NCI-H1048 (cell line): ENCODE measurements at places on chromosomes 6 and 20.
A peak's percentile ranks its signal among the peaks of the same experiment; 100 is the strongest.

GRCh38 chr6:13508711-13509705 lies 21.6 kb upstream of the GFOD1 start:
- no peak for DNase-seq

GRCh38 chr6:79436241-79436640 lies 101.0 kb downstream of the LCA5 start:
- DNase-seq: no peak

- DNase-seq: peak; percentile 10
These were observed 604.1 kb upstream of the POU3F2 start for GRCh38 chr6:98230250-98230649.

- DNase-seq: no peak
These were observed 20.3 kb upstream of the GTF3C6 start for GRCh38 chr6:110938171-110938570.

GRCh38 chr20:24590178-24590982 lies 121.0 kb downstream of the SYNDIG1 start:
- no peak for DNase-seq

- no peak for DNase-seq
These were observed 10.6 kb downstream of the HCRTR2 start for GRCh38 chr6:55184782-55185530.

GRCh38 chr20:3826420-3826819 lies 6.1 kb downstream of the AP5S1 start:
- no peak for DNase-seq

DNA sequence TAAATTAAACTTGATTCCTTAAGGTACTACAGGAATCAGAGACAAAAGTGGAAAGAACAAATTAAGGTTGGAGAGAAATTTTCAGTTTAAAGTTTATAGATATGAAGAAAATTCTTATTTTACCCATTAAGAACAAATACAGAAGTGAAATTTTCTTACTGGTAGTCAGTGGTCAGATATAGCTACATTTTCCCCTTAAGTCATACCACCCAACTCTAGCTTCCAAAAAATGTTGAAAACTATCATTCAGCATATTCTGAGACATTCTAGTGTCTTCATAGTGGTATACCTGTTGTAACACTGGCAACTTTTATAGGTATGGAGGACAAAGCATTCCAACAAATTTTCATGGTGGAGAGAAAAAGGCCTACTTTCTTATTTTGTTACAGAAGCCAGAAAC lies 15.6 kb upstream of the SUMO4 start:
- no peak for DNase-seq

- no peak for DNase-seq
These were observed 199.6 kb downstream of the TTLL2 start for GRCh38 chr6:167524261-167525111.

DNA sequence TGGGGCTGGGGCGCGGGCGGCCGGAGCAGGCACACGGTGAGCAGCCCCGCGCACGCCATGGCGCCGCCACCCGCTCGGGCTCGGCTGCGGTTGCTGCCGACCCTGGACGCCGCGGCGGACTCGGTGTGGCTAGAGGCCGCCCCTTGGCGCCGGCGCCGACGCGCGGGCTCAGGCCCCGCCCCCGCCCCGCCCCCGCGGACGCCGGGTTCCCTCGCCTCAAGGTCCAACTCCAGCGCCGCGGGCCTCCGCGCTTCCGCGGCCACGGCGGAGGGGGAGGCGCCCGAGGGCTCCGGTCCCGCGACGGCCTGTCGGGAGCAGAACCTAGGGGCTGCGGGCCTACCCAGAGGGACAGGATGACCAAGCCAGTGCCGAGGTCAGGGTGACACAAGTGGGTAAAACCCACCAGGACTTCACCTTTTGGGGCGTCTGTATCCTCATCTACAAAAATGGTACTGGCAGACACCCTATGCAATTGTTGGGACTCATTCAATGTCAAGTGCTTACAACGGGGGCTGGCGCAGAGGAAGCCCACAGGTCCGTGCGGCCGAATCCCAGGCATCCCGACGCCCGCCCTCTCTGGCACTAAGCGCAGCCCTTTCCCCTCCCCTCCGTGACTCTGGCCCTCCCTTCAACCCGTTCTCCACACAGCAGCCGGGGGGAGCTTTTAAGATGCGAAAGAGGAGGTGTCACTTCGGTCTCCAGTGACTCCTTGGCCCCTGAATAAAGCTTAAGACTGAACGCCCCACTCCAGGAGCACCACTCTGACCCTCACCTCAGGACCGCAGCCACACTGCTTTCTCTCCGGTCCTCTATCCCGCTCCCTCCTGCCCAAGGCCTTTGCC lies at the start of gene NECAB3:
Gene NECAB3 (minus strand): TSS at position 135 of the 842 bp plus-strand sequence. CDS start 76 bp downstream, at position 59.
- peak; percentile 44 for DNase-seq

DNA sequence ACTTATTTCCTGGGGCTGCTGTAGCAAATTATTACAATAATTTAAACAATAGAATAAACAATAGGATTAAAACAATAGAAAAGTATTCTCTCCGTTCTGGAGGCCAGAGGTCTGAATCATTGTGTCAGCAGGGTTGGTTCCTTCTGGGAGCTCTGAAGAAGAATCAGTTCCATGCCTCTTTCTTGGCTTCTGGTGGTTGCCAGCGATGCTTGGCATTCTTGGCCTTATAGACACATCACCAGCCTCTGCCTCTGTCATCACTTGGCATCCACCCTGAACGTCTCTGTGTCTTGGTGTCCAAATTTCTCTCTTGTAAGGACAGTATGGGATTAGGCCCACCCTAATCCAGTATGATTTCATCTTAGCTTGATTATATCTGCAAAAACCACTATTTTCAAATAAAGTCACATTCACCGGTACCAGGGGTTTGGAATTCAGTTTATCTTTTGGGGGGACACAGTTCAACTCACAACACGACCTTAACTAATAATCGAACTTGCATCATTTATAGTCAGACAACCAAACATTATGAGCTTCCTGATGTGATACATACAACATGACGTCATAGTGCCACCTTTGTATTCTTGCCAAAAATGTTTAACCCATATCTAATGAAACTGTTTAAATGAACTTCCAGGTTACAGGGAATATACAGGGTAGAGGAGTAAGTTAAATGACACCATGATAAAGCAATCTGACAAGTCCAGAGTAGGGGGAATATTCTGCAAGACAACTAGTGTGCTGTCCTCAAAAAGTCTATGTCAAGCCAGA lies 84.7 kb upstream of the RNF24 start:
- DNase-seq: no peak

DNA sequence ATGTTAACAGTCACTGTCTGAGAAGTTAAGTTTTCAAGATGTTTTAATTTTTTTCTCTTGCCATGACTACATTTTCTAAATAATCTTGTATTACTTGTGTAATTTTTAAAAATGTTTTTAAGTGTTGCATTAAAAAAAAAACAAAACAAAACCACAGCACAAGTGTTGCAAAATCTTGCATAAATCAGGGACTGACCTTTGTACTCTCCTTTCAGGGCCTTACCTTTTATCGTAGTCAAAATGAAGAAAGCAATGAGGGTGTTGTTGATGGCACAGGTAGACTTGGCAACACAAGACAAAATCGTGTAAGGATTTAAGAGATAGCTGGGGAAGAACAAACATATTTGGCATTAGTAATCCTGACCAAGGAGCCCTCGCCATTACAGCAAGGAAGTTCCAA lies 42.5 kb downstream of the PIGU start:
- no peak for DNase-seq

DNA sequence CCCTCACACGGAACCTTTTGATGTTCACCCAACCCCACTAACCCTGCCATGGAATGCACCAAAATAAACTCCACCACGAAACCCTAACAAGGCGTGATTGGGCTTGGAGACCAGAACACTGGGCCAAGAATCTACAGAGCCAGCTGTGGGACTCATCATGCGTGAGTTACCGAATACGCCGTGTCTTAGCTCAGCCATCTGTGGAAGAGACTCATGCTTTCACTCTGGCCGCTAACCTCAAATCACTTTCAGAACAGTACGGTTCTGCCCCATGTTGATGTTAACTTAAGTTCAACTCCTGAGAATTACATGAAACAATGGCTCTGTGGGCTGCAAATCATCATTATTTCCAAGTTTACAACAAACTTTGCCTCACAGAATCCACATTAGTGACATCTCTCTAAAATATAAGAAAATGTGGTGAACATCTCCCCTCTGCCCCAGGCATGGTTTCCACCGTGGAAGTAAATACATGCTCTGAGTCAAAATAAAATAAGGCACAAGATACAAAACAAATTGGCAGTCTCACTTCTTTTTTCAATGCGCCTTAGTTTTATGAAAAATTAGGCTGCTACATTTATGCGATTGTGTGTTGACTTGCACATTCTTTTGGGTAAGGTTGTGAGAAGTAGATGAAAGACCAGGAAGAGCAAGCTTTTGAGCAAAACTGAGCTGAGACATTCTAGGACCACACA lies 308.9 kb upstream of the EXOC2 start:
- no peak for DNase-seq

GRCh38 chr6:150491811-150492172 lies 107.9 kb upstream of the PLEKHG1 start:
- no peak for DNase-seq

DNA sequence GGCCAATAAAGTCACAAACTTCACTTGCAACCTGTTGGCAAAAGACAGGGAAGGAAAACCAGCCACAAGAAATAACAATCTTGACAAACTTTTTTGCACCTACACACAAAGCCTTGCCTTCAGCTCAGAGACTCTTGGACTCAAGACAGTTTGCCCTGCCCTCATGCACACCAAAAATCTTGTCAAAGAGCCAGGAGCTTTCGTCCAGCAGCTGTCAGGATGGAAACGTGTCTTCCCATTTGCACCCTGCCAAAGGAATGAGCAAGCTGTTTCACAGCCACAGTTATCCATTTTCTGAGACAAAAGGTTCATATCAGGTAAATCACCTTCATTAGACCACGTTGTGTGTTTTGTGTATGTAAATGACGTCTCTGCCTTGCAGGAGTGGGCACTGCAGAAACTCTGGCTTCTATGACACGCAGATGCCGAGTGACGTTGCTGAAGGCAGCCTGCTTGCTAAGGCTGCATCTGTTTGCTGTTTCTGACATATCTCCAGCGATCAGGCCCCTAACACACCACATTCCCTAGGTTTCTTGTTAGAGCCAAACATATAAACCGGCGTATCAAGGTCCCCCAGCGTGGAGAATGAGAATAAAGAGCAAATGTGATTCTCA lies 193.4 kb downstream of the SYNDIG1 start:
- no peak for DNase-seq

DNA sequence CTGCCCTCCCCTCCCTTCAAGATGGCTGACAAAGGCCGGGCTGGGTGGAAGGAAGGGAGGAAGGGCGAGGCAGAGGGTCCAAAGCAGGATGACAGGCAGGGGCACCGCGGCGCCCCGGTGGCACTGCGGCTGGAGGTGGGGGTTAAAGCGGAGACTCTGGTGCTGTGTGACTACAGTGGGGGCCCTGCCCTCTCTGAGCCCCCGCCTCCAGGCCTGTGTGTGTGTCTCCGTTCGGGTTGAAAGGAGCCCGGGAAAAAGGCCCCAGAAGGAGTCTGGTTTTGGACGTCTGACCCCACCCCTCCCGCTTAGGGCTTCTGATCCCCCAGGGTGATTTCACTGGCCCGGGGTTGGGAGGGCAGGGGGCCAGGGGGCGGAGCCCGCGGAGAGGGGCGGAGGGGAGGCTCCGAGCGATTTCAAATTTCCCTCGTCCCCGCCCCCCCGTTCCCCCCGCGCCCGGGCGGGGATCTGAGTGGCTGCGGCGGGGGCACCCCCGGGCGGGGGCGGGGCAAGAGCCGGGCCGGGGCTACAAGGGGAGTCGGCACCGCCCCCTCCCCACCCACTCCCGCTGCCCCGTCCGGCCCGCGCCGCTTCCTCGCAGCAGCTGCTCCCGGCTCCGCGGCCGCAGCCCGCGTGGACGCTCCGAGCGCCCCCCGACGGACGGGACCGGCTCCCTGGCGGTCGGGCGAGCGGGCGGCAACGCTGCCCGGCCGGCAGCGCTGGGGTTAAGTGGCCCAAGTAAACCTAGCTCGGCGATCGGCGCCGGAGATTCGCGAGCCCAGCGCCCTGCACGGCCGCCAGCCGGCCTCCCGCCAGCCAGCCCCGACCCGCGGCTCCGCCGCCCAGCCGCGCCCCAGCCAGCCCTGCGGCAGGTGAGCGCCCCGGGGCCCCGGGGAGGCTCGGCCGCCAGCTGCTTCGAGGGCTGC lies at the start of gene DNMT3B:
Gene DNMT3B (plus strand): TSS at position 555 of the 923 bp plus-strand sequence. CDS start 17,939 bp downstream, outside the sequence.
- peak; percentile 26 for DNase-seq

- DNase-seq: no peak
These were observed 36.8 kb upstream of the CLDN20 start for GRCh38 chr6:155227046-155227445.

GRCh38 chr6:72825315-72825911 lies 203.5 kb downstream of the KCNQ5 start:
- no peak for DNase-seq

- DNase-seq: no peak
These were observed 64.2 kb downstream of the EDN3 start for GRCh38 chr20:59364611-59365010.

- DNase-seq: no peak
These were observed 103.3 kb downstream of the YTHDF1 start for GRCh38 chr20:63112491-63113219.

GRCh38 chr20:19807191-19807945 lies 49.3 kb downstream of the RIN2 start:
- no peak for DNase-seq
